Right ventricle myocardium inferior (tissue), 1 donor: ENCODE measurements at places on chromosomes 3 and 15.
A peak's percentile ranks its signal among the peaks of the same experiment; 100 is the strongest.

GRCh38 chr15:89096664-89097063 is 8.4 kb downstream of the ABHD2 start:
- no peak for DNase-seq

GRCh38 chr3:149299938-149300801 is 33.3 kb downstream of the TM4SF18 start:
- DNase-seq, result no peak

DNA sequence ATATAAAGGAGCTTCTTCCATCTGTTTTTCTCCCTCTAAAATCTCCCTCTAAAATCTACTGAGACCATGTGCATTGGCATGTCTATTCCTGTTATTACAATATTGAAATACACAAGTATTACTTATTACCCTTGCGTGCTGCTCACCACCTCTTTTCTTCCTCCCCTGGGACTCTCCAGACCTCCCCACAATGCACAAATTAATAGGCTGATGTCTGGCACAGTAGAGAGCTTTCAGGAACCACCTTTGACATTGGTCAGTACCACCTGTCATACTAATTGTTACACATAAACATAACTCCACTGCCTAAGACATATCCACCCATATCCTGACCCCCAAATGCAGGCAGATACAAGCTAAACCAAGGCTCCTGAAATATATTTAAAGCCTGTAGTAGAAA is 722.6 kb downstream of the FHIT start:
- no peak for DNase-seq

- no peak for DNase-seq
Measured at GRCh38 chr3:138948371-138949001, 1.5 kb downstream of the FOXL2NB start.

DNA sequence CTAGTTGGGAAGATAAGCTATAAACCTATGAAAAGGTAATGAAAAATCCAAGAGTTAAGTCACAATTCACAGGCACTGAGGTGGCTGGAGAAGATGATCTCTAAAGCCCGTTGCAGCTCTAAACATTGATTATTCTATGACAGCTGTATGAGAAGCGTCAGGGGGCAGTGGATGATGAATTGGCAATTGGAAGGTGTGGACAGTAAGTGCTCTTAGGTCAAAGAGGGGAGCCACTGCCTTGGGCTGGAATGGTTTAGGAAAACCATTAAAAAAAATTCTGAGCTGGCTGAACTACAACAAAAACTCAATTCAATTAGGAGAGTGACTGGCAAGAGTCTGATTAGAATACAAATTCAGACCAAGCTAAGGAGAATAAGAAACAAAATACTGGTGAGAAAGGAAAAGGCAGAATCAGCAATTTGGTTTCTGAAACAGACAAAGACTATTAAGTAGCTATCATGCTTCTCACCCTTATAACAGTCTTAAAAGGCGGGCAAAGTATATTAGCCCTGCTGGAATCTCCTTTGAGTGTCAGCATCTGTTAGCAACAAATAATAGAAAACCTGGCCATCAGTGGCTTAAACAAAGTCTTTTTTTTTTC is 8.8 kb upstream of the NMD3 start:
- DNase-seq, result no peak

GRCh38 chr15:67914537-67915460 is 75.0 kb upstream of the RNU6-1 start:
- peak; percentile 84 for DNase-seq

GRCh38 chr3:38002291-38002876 is 11.8 kb downstream of the VILL start:
- peak; percentile 61 for DNase-seq

GRCh38 chr15:90558171-90558573 is 28.4 kb downstream of the CRTC3 start:
- no peak for DNase-seq

GRCh38 chr3:129162729-129163579 is 2.1 kb upstream of the ISY1 start:
- DNase-seq, result no peak

GRCh38 chr3:21682206-21682605 is 68.8 kb downstream of the ZNF385D start:
- DNase-seq, result no peak
